ENCODE measurements at places on chromosomes 7 and 10.

- no peak for DNase-seq
Measured at GRCh38 chr10:73780966-73781365, 882 bp upstream of the CHCHD1 start.

DNA sequence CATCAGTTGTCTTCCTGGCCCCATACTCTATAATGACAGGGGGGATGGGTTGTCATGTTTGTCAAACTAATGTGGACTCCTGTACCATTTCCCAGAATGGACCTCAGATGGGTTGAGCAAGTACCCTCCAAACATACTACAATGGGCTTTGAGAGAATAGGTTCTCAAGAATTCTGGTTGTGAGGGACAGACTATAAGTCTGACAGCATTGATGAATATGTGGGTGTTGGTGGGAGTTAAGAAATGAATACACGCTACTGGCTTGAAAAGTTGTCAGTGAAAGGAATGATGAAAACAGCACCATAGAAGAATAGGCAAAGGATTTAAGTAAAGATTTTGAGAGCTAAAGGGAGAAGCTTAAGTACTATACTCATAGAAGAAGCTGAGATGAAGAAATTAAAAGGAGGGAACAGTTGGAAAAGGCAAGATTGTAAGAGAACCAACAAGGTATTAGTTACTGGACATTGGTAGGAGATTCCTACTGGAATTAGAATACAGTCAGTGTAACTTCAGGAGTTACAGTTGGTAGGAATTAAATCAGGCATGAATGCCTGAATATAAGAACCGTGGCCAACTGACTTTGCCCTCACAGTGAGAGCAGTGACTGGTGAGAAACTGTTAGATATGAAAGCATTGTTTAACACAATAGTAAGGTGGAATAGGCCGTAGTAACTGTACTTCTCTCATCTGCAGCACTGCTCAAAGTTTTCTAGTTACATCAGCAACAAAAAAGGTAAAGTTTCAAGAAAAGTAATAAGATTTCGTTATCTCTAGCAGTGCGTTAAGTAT lies 86.3 kb downstream of the LCOR start:
- no peak for DNase-seq

DNA sequence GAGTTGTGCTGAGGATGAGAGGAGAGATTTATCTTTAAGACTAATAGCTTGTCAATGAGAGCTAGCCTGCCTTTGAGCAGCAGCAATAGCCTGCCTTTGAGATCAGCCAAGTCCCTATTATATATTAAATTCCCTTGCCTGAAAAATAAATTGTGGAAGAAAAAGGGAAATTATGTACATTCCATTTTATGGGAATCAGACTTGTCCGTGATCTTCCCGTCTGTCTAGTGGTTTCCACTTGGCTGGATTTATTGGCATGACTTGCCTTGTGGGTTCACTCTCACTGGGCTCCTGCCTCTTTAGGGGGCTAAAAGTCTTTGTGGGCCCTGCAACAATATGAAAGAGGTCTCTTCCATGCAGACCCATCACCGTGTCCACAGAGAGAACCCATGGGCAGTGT lies 171.7 kb upstream of the FRMD4A start:
- no peak for DNase-seq

DNA sequence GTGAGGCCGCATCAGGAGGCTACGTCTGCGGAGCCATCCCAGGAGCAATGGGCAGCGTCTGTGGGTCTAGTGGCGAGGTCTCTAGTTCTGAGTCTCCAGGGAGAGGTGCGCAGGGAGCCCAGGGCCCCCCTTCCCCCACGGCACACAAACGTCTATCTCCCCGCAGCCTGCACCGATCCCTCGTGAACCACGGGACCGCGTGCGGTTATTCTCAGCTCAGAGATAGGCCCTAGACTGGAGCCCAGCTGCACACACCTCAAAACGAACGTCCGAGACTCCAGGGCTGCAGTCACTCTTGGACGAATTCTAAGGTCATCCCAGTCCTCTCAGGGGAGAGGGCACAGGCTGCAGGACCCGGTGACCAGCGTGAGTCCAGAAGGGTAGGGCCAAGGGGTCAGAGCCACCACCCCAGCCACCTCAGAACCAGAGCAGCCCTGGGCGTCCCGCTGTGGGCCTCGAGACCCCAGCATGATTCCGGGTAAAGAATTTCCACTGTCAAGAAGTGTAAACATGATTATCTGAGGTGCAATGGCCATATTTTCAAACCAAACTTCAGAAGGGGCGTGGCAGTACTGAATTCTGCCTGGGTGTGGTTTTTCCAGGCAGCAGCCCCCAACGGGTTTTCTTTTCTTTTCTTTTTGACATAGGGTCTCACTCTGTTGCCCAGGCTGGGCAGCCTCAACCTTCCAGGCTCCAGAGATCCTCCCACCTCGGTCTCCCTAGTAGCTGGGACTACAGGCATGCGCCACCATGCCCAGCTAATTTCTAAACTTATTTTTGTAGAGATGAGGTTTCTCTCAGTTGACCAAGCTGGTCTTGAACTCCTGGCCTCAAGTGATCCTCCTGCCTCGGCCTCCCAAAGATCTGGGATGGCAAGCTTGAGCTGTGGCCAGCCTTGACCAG lies 57.5 kb downstream of the PWWP2B start:
- no peak for DNase-seq

DNA sequence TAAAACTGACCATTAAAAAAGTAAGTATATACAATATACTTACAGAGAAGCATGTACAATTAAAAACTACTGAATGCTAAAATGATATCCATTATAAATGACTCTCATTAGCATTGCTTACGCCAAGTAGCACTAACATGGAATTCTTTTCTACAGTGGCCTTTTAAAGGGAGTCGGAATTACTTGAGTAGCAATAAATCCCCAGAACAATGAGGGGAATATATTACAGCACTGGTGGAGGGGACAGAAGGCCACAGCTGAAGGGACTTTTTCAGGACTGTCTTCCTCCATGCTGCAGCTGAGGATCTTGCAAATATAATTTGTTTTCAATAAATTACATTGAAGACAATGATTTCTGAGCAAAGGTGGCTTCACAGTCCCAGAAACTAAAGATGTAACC lies 97.0 kb downstream of the ALOX5 start:
- no peak for DNase-seq

GRCh38 chr10:8058274-8059111 lies 4.0 kb downstream of the GATA3 start:
- DNase-seq, result no peak

DNA sequence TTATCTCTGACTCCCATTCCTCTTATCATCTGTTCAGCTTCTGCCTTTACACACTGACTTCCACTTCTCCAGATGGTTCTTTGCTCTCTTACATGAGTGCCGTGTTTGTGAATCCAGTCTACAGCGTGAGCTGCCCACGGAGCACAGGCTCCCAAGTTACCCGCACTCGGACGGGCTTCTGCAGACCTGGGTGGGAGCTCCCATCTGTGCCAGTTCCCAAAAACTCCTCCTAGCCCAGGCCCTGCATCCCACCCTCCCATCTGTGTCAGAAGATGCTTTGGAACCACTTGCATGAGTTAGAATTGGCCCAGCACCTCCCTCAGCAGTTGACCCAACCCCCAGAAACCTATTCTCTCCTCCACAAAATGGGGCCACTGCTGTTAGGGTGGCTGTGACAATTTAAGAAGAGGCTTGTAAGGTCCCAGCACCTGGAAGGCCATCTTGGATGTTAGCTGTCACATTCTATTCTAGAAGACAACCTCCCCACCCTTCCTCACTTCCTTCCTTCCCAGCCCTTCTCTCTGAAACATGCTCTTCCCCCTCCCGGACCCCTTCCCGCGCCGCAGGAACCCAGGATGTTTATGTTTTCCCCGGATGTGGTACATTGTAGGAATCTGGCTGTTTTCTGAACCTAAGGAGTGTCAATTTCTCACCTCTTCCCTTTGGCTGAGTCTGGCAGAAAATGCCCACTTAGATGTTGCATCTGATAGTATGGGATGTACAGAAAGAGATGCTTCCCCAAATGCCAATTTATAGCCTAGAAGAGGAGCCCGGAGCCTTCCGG lies 79.2 kb downstream of the CCDC3 start:
- DNase-seq, result no peak

DNA sequence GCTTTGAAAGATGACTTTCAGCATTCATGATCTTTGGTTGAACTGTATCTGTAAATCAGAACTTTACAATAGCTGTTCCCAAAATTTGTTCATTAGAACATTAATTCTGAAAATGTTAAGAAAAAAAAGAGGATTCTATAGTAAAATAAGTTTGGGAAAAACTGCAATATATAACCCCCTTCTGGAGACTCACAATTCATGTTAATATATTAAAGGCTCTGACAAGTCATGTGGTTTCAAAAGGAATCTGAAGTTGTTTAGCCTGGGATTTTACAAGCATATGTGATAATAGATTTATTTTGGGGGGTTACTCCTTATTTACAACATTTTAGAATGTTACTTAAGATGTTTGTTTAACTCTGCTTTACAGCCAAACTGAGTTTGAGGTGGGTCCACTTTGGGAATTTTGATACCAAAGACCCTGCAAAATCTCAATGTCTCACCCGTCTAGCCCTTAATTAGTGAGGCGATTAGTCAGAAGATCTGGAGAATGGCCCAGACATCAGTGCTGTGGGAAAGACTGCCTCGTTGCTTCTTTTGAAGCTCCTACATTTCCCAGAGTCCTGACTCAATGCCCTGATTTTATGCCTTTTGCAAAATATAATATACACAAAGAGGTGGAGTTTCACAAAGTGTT lies 40.0 kb downstream of the CDK1 start:
- DNase-seq, result no peak

GRCh38 chr7:25090374-25090773 lies 34.7 kb downstream of the CYCS start:
- no peak for DNase-seq

DNA sequence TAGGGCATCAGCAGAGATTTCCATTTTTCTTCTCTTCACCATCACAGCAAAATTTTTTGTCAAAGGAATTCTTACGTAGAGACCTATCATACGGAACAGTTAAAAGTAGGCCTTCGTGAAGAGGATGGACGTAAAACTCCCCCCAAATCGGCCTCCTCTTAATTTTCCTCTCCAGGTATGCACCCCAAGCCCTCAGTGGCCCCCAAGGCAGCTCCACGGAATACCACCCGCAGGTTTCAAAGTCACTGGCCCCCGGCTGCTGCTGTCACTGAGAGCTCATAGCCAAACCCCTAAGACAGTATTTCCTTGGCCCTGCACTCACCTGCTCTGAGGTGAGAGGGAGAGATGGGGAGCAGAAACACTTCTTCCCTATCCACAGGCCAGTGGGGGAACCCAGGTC lies 8.8 kb downstream of the PODXL start:
- no peak for DNase-seq

DNA sequence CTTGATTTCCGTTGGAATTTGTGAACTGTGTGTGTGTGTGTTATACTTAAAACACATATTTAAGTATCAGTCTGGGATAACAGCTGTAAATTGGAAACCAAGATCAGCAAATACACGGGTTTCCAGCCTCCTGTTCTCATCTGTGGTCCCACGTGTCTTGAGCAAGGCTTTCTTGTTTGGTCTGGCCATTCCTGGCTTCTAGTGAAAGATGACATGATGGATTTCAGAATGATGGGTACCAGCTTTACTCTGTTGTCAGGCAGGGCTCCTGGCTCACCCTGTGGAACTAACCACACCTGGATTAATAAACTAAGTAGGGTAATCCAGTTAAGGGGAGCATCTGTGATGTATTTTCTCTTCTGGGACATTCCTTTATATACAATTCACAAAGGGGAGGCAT lies 346.2 kb upstream of the AOAH start:
- no peak for DNase-seq

- DNase-seq, result no peak
Measured at GRCh38 chr10:15588635-15589508, 130.8 kb downstream of the ITGA8 start.

- DNase-seq, result no peak
Measured at GRCh38 chr7:90900628-90901356, 304.7 kb downstream of the CDK14 start.
